ENCODE measurements at places on chromosomes 2 and 18.

- DNase-seq = no peak
Observed at GRCh38 chr18:6561016-6561415, 146.3 kb upstream of the L3MBTL4 start.

DNA sequence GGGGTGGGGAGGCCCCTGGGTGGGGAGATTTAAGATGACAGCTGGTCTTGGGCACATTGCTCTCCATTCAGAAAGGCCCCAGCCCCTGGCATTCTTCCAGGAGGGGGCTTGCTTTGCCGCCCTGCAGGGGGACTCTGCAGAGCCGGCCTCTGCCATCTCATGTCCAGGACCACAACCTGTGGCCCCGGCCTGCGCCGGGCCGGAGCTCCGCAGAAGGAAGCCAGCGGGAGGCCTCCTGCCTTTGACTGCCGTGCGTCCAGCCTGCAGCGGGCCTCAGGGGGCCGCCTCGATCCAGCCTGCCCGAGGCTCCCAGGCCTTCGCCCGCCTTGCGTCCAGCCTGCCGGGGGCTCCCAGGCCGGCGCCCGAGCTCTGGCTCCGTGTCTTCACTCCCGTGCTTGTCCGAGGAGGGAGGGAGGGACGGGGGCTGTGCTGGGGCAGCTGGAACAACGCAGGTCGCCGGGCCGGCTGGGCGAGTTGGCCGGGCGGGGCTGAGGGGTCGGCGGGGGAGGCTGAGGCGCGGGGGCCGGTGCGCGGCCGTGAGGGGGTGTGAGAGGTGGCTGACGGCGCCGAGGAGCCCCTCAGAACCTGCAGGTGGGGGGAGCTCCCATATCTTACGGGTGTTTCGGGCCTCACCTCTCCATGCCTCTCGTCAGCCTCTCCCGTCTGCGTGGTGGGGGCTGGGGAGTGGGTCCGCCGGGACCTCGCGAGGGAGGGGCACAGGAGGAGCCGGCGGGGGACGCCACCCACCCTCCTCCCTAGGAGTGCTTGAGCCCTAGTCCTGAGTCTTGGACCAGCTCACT, 20.4 kb downstream of the GPC1 start:
- no peak for DNase-seq

DNA sequence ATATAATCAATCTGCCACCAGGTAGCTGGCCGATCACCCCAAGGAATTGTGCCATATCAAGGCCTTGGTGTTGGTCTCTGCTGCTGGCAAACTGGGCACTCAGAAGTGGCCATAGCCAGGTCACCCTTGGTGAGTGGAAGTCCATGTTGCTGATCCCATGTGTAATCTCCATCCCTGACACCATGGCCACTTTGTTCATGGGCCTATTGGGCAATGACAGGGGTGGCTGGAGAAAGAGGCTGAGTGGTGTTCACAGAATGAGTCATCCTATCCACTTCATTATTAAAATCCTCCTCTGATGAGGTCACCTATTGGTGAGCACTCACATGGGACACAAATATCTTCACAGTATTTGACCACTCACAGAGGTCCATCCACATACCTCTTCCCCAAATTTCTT, 26.7 kb upstream of the CD226 start:
- DNase-seq = no peak

DNA sequence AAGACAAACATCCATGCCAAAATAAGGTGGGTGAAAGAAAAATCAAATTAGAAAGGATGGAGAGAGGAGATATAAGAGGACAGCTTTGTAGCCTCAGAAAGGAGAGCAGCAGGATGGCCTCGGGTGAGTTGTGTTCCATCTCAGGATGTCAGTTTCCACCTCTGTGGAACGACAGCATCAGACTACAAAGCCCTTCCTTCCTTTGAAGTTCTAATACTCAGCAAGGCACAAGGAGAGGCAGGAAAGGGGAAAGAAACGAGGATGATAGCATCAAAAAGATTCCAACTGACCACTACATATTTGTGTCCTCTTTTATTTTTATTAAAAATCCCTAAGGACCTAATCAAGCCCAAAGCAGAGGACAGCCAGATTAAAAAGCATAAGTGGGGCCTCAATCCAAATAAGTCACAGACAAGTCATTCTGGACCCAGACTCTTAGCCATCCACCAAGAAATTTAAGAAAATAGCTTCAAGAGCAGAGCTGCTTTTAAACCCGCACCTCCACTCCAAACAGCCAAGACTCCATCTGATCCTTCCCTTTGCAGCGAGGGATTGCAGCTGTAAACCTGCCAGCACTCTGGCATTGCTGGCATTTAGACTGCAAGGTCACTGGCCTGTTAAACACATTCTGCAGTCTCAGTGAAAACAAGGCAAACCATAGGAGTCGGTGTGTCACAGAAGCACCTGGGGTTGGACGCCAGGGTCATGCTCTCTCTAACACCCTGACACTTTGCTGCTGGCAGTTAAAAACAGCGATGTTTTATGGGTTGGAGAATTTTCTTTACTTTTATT, 314.5 kb upstream of the CHAC2 start:
- DNase-seq = no peak

DNA sequence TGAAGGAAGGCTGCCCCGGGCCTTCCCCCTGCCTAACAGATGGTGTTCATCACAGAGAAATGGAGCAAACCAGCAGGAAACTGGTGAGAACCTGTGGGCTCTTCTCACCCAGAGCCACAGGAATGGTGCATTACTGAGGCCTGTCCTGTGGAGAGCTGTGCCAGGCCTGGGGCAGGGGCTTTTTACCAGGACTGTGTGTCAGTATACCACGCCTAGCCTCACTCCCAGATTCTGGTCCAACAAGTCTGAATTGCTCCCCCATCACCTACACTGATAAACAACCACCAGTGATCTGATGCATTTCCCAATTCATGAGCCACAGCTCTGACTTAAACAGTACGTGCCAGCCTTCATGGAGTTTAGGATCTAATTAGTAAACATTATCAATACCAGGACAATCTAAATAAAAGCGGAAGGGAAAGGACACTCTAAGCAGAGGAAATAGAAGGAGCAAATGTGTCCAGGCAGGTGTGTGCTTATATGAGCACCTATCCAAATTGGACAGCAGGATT, 8.9 kb upstream of the DGUOK start:
- no peak for DNase-seq

DNA sequence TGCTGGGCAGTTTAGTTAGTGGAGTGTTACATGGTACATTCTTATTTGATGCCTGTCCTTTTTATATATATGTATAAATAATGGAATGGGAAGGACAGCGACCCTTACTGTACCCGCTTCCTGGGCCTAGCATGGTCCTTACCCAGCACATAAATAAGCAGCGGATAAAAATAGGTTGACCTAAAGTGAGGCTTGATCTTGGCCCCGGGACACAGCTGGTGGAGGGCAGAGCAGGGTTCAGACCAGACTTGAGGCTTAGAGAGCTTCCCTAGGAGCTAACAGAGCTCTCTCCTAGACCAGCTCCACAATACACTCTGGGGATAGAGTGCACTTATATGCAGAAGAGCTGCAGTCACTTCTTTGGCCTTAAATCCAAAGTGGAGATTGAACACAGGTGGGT, 46.9 kb upstream of the RPL31 start:
- DNase-seq = no peak

- DNase-seq = no peak
Observed at GRCh38 chr2:169709331-169709730, 15.1 kb downstream of the PHOSPHO2 start.

- no peak for DNase-seq
Observed at GRCh38 chr2:214750529-214750928, 59.0 kb downstream of the BARD1 start.

DNA sequence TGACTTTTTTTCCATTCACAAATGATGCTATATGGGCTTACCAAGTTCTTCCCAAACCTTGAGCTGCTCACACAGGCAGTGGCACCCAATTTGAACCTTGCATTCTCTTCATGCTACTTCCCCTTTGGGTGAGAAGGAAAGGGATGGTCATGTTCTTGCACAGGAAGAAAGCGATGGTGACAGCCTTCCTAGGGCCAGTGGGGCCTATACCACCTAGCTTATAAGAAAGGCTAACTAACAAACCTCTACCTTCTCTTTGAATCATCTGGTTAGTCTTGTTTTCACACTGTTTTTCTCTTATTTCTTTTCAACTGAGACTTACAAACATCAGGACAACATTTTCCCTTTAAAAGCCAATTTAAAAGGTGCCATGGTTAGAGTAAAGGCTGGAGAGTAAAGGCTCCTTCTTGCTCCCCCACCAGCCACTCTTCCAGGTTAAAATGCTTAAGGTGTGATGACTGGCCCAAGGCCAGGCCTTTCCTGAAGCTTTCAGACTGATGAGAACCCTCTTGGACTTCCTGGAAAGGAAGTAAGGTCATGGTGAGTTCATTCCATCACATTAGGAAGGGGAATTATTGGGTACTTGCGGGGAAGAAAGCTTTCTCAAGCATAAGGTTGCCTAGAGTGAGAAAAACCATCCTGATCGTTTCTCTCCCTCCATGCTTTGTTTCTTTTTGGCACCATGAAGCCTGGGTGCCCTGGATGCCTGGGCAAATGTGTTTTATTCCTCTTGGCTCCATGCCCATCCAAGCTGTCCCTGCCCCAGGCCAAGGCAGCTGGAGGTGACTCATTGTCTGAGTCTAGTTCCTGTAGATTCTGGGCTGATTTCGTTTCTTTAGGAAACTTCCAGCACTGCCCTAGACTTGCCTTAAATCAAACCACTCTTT, 41.4 kb upstream of the ITGB6 start:
- no peak for DNase-seq

All from activated CD4-positive, alpha-beta T cell treated with anti-CD3 and anti-CD28 coated beads, Interleukin-2, amount 10 ng/mL, durations not matched to agents 7 days and 5 days (primary cell).